ENCODE measurements at places on chromosomes 4 and X.

GRCh38 chr4:42785817-42786216 lies 106.7 kb upstream of the GRXCR1 start:
- DNase-seq, result no peak

GRCh38 chrX:40015693-40016092 lies 82.1 kb downstream of the BCOR start:
- no peak for DNase-seq

DNA sequence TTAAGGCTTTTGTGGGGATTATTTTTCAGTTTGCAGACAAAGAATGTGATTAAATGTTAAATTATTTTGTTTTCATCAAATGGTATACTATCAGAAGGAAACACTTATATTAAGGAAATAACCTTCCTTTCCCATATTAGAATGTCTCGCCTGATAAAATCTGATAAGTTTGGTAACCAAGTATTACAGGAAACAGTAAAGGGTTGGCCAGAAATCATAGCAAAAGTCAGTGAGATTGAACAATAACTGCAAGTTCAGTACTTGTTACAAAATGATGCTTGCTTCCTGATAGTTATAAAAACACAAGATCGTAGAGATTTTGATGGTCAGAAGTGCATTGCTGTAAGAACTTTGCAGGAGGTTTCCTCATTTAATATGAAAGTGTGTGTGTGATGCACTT lies 40.5 kb downstream of the FABP2 start:
- DNase-seq, result no peak

GRCh38 chrX:13345037-13345436 lies 25.2 kb upstream of the ATXN3L start:
- DNase-seq, result no peak

DNA sequence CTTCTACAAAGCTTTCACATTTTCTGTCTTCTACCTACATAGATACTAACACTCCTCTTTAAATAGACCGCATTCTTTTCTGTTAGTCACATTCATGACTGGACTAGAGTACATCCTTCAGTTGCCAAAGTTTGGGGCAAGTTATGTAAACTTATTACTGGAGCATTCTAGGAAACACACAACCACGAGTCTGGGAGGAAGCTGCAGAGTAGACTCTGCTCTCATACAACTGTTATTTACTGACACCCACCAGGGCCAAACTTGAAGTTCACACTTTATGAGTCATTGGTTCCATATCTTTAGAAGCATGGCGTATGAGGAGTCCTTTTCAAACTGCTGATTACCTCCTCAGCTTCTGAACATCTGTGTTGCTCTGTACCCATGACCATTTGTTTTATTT lies 87.0 kb downstream of the RNF150 start:
- DNase-seq, result no peak

DNA sequence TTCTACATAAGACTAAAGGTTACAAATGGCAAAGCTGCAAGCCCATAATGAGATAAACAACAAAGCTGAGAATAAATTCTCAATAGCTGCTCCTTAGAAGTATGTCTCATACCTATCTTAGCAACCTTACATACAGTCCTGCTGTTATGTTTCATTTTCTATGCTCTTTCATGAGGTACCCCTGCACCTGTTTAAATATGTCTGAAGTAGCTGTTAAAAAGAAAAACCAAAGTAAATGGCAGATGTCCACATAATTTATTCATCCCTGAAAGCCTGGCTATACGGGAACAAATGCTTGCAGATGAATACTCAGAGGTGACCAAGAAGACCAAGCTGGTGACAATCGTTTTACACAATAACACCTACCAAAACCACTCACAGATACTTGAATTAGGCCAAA lies 22.5 kb downstream of the PPA2 start:
- no peak for DNase-seq

- DNase-seq, result no peak
Observed at GRCh38 chr4:184408684-184409081, 65.7 kb downstream of the IRF2 start.

GRCh38 chr4:186554914-186555827 lies at the start of gene MTNR1A:
Gene MTNR1A, minus strand, starts transcription at chr4:186555567. Its CDS starts 202 bp downstream, at chr4:186555365.
- no peak for DNase-seq

GRCh38 chr4:48252313-48252712 lies 17.3 kb downstream of the TEC start:
- DNase-seq, result no peak

DNA sequence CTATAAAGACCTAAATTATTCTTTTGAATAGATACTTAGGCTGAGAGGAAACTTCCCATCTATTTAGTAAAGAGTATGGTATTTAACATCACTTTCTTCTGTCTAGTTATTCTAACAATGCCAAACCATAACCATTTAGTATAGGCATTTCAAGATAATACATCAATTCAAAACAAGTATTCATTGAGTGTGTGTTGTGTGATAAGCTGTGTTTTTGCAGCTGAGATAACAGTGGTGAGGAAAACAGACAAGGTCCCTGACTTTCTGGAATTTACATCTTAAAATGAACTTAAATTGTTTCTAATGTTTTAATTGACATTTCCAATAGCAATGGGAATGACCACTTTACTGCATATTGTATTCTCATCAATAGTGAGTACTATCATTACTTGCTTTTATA lies 22.4 kb upstream of the TSPAN5 start:
- no peak for DNase-seq

DNA sequence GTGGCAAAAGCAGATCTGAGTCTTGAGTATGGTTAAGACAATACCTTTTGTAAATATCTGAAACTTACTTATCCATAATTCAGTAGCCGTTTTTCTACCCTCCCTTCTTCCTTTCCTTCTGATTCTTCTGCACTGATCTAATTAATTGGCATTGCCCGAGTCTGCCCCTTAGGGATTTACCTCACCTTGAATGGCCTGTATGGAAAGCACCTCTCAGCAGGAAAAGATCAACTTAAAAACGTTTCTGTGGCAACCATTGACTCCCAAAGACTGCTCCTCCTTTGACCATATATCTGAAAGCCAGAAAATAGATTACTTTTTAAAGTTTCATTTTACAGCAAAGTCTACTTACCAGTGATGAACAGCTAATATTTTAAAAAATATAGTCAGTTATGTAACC lies 496.5 kb upstream of the LCORL start:
- no peak for DNase-seq

- DNase-seq, result peak; percentile 78
Observed at GRCh38 chrX:10110984-10111363, 45.8 kb upstream of the CLCN4 start.

DNA sequence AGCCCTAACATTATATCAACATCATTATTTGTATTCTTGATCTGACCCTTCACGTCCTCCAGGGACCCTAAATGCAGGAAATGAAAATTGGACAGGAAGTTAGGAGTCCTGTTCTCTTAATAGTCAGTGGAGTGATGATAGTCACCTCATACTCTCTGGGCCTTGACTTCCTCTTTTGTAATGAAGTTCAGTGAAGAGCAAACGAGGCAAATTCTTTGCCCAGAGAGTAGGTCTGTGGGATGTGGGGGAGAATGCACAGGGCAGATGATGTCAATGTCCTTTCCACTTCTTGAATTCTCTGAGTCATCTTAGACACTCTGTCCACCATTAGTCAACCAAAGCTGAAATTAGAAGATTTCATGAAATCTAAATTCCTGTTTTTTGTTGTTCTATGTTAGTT lies 17.1 kb upstream of the GPRIN3 start:
- DNase-seq, result no peak

DNA sequence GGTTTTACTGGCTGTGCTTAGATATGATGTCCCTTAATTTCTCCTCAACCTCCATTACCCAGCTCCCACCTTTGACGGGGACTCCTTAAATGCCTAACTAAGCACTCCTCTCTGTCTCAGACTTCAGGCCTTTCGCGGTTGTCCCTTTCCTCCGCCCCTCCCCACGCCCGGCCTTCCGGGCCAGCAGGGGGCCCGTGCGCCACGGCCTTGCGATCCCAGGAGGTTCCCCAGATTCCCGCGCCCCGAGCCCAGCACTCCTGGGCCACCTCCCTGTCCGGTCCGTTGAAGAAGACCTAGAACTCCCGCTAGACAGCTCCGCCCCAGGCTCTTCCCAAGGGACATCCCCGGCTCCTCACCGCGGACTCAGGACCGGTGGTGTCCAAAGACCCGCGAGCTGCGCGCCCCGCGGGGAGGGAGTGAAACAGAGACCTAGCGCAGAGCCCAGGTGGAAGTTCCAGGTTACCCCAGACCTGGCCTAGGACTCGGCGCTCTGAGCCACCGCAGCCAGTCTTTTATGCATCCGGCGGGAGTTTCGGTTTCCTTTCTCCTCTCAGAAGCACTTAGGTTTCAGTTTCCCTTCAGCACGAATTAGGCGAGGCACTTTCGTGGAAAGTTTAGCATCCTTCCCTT lies at the start of gene DDX60:
Gene DDX60 (minus strand): TSS at position 487 of the 630 bp plus-strand sequence. CDS start 7,493 bp downstream, outside the sequence.
- peak; percentile 91 for DNase-seq

DNA sequence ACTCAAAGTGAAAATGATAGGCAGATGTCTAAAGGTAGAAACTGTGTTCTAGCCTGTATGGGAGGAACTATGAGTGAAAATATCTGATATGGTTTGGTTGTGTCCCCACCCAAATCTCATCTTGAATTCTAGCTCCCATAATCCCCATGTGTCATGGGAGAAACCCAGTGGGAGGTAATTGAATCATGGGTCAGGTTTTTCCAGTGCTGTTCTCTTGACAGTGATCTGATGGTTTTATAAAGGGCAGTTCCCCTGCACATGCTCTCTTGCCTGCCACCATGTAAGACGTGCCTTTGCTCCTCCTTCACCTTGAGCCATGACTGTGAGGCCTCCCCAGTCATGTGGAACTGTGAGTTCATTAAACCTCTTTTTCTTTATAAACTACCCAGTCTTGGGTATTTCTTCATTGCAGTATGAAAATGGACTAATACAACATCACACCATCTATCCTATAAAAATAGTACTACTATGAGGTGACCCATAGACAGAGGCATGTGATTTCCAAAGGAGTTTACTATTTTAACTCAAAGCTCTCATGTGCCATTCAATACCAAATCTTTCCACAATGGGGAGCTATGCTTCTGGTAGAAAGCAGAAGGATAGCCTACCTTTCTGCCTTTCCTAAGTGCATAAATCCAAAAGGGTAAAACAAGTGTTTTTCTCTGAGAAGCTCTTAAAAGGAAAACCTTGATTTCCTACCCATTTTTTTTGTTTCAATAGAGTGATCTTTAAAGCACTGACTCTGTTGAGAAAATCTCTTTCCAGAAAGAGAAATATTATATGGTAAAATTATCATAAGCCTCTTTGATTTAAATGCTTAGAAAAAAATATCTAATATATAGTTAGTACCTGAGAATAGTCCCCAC lies 38.8 kb downstream of the SEC31A start:
- DNase-seq, result peak; percentile 47

GRCh38 chr4:139665079-139665689 lies 435 bp upstream of the MGST2 start:
- no peak for DNase-seq

GRCh38 chr4:79281566-79282359 lies 44.1 kb downstream of the NAA11 start:
- DNase-seq, result no peak

- DNase-seq, result no peak
Observed at GRCh38 chrX:44203791-44204190, 139.7 kb downstream of the EFHC2 start.

- no peak for DNase-seq
Observed at GRCh38 chr4:152825336-152825735, 45.6 kb downstream of the ARFIP1 start.

- DNase-seq, result no peak
Observed at GRCh38 chr4:84892950-84893349, 73.5 kb downstream of the WDFY3 start.

- no peak for DNase-seq
Observed at GRCh38 chr4:106830879-106831278, 205.2 kb downstream of the DKK2 start.
